ENCODE measurements at places on chromosomes 3 and 15.
A peak's percentile ranks its signal among the peaks of the same experiment; 100 is the strongest.

- no peak for DNase-seq
Observed at GRCh38 chr3:159978353-159978752, 10.3 kb upstream of the IL12A start.

DNA sequence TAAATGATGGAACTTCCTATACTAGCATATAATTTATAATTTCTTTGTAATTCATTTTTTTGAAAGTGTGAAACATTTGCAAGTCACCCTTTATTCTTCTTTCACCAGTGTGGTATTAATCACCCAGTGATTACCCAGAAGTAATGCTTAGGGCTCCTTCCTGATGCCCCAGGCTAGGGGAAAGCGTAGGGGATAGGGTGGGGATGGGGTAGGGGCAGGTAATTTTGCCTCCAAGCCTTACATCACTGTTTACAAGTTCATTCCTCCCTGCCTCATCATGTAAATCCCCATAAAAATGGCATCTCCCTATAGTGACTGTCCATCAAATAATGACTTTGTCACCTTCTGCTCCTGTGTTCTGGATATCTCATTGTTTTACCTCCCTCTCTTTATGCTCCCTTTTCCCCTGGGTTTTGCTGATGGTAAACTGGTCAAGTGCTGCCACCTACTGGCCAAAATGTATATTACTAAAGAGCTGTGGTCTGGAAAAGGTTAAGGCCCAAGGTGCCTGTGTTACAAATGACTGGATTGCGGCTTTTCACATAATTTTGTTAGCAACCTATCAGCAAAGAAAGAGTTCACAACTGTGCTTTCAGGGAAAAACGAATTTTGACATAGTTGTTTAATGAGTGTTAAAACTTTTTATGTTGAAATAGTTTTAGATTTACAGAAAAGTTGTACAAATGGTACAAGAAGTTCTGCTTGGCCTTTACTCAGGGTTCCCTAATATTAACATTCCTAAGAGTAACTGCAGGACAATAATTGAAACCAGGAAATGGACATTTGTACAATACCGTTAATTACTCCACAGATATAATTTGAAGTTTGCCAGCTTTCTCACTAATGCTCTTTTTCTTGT is 54.7 kb downstream of the ONECUT1 start:
- DNase-seq = peak; percentile 80

GRCh38 chr3:53045518-53046170 is at the start of gene SFMBT1:
SFMBT1 (minus strand) TSS chr3:53046073; CDS start chr3:52969128, 76,945 bp downstream.
- DNase-seq = peak; percentile 76

DNA sequence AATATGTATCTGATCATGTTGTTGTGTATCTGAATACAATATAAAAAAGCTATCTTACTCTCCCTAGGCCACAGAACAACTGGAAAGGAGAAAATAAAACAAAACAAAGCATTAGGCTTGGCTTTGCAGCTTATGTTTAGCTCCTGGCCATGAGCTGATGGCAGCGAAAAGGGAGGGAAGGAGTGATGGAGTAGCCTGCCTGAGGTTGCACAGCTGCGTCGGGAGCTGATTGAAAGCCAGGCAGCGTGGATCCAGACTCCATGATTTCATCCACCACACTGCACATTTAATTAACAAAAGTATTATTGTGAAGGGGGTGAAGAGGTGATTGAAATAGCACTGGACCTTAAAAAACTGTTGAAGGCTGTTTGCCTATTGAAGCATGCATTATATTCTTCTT is 212.2 kb downstream of the GABRG3 start:
- DNase-seq = no peak
